Suppressor macrophage treated with lipopolysaccharide for 4 hours (primary cell): ENCODE measurements at places on chromosomes 2 and 18.

- DNase-seq: no peak
Observed at GRCh38 chr18:50190926-50191325, 4.0 kb downstream of the MYO5B start.

DNA sequence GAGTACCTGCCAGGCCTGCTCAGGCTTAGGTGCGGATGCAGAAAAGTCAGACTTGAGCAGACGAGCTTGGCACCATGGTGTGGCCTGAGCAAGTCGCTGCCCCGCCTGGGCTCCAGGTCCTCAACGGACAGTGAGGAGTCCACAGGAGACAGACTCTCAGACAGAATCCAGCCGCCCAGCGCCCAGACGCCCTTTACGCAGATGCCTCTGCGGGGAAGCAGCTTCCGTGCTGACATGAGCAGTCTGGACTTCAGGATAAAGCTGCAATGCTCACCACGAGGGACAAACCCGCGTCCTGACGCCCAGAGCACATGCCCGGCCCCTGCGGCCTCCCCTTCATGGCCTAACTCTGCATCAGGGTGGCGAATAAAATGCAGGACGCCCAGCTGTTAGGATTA, 3.5 kb upstream of the MAB21L4 start:
- DNase-seq: no peak

GRCh38 chr2:64166212-64166611, 22.0 kb upstream of the PELI1 start:
- no peak for DNase-seq

- DNase-seq: no peak
Observed at GRCh38 chr2:237540823-237541222, 25.6 kb upstream of the PRLH start.

DNA sequence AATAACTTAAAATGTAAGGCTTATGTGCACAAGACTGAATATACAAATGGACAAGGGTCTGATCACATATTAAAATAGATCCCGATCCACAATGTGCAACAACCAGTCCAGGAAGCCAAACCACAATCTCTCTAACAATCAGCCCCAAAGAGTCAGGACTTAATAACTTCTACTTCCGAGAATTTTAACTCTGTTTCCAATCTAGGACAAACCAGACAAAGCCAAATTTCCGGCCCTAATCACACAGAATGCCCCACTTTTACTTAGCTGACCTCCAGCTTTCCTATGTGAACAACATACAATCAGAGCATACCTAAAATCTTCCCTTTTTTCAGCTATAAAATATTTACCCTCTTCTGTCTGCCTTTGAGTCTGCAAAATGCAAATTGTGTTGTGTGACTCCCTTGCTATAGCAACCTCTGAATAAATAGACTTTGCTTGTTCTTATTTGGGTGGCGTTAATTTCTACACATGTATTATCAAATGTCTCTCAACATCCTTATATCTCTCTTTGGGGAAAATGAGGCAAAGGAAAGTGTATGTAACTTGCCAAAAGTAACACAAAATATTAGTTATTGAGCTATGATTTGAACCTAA, 381.9 kb upstream of the MC4R start:
- DNase-seq: no peak

GRCh38 chr2:213069531-213069930, 81.9 kb downstream of the IKZF2 start:
- DNase-seq: no peak
